ENCODE measurements at places on chromosomes 2 and 18. TPM values are rescaled to one million over a fixed set of nuclear protein-coding genes. Genes with fewer than 3 reads are reported as not detected.

Gene IL1A
- 9.4 TPM for total RNA-seq

Gene C2orf15
- total RNA-seq, result 1.9 TPM

Gene LHCGR
- not detected for total RNA-seq

Gene PROKR1
- not detected for total RNA-seq

- no peak for ATAC-seq
These were observed 3.9 kb downstream of the EVA1A start for GRCh38 chr2:75556679-75557366.

DNA sequence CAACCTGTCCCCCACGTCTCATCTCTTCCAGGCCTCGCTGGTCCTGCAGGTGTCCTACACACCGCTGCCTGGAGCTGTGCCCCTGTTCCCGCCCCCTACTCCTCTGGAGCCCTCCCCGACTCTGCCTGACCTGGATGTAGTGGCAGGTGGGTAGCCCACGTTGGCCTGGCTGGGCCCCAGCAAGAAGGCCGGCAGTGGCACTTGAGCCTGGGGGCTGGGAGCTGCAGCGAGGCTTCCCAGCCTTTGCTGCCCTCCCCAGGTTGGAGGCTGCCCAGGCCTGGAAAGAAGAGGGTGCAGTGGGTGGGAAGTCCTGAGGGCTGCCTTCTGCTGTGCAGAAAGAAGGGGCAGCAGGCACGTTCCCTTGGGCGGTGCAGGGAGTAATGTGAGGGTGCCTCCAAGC lies 58.4 kb downstream of the DYSF start:
- no peak for ATAC-seq

DNA sequence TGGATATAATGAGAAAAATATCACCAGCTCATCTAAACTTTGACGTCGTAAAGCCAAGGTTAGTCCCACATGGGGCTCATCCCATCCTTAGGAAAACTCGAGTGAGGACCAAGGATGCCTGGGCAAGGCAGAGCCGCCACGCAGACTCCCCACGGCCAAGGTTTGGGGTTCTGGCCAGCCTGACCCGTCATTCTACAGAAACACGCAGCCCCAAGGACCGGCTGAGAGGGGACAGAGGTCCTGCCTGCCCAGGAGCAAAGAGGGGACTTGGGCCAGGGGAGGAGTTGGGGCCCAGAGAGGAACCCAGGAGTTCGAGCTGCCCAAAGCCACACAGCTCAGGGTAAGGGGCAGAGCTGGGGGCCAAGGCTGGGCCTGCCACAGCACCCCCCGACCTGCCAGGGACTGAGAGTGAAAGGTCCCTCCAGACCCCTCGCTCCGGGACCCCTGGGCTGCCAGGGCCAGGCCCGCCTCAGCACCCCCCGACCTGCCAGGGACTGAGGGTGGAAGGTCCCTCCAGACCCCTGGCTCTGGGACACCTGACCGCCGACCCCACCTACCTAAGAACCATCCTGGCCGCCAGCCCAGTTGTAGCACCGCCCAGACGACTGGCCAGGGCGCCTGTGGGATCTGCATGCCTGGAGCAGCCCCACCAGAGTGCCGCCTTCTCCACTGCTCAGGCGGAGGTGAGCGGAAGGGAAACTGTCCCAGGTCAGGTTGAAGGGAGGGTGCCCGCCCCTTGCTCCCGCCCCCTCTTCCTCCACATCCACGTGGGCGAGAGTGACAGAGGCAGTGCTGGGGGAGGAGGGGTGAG lies at the start of gene PDCD1:
Gene PDCD1 (minus strand): TSS at position 689 of the 811 bp plus-strand sequence. CDS start 56 bp downstream, at position 633.
- peak; percentile 6 for ATAC-seq

- no peak for ATAC-seq
These were observed 86.3 kb downstream of the PMAIP1 start for GRCh38 chr18:59986139-59986538.

DNA sequence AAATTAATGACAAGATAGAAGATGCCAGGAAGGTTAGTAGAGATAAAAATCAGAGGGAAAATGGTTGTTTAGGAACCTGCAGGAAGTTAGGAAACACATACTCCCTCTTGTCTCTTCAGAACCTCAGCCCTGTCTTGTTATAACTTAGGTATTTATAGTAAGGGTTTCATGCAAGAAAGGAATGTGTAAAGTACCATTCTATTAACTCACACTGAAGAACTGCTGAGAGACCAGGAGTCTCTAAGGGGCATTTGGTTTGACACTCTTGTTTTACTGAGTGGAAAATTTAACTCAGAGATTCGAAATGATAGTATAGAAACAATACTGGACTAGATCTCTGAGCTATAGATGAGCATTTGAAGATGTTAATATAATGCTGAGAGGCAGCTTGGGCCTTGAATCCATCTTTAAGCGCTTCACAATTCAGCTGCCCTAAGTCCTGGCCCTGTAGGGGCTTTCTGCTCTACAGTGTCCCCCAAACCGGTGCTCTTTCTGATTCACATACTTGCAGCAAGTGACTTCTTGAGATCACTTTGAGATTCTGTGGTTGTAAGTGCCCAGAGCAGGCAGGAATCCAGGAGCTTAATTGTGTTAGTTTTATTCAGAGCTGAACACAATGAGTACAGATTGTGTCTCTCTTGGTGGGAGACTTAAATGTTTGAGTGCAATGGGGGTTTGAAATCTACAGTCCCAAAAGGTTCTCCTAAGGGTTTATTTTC lies 235.0 kb upstream of the RGPD4 start:
- no peak for ATAC-seq

DNA sequence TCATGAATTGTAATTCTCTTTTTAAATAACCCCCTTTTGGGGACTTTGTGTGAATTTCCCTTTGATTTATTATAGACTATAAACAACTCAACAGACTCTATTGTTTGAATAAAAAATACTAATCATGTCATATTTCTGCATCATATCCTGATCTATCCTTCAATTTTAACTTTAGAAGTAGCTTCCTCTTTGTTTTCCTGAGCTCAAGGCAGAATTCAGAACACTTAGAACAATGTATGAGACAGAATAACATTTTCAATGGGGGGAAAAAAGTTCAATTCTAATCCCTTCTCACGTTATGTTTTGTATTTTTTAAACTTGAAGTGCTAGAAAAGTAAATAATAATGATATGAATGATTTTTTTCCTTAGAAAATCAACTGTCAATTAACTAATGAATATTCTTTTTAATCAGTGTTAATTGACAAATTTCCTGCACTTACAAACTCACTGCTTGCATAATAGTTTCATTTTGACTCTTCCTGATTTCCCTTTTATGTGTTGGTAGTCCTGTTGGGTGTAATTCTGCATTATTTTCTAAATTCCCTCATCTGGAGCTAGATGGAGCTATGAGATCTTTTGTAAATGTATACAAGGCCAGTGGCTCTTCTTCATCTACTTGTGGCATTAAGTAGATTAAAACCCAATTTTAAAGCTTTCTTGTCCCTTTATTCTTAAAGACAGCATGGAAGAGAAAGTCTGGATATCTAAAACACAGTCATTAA lies 326.1 kb downstream of the PARD3B start:
- no peak for ATAC-seq

- no peak for ATAC-seq
These were observed 59.0 kb downstream of the MOGAT1 start for GRCh38 chr2:222730366-222730999.

DNA sequence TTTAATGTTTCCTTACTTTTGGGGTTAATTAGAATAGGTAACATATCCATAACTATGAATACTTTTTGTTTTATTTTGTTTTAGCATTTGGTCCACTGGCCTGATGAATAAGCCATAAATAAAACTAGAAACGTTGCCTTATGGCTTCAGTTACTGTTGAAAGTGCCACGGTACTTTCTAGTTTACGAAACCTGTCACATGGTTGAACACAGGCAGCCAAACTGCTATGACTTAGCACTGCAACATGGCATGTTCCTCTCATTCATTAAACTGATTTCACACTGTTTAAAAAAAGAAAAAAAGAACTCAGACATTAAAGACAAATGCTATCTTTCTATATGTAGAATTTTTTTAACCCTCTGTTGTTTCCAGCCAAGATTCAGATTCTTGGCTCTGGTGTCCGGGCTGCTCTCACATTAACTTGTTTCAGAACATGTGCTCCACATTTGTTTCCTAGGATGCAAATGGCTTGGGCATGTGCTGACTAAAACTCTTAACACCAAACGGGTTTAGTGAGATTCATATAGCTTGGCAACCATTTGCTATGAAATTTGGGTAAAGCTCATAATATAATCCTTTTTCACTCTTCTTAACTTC lies 323.9 kb upstream of the RND3 start:
- peak; percentile 74 for ATAC-seq

DNA sequence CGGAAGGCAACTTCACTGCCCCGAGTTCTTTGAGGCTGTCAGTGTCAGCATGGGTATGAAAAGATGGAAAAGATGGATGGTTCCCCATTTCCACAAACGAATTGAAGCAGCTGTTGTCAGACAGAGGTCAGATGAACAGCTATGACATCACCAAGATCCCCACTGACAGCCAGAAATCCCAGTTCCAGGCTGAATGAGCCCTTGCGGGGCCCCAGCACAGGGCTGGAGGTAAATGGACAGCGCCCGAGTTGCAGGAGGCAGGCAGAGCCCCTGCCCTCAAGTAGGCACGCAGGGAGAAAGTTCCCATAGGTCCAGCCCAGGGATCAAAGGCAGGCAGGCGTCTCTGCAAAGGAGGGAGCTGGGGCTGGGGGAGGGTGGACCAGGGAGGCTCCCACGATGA lies 169.5 kb upstream of the AGAP1 start:
- ATAC-seq, result no peak

GRCh38 chr18:12296457-12296856 lies 11.6 kb upstream of the TUBB6 start:
- peak; percentile 37 for ATAC-seq

DNA sequence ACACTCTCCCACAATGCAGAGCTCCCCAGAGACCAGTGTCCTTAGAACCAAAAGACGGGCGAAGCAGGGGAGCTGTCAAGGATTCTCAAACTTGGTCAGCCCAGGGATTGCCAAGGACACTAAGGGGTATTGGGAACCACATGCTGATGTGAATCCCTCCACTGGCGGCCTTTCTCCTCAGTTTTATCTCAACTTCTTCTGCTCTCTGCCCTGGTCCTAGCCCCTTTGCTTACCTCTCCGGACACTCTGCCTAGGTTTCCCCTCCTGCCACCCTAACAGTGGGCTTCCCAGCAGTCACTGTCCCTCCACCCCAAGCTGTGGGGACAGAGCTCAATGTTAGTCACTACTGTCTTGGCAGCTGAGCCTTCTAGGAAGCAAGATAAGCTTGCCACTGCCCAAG lies 61.1 kb downstream of the POLR1A start:
- no peak for ATAC-seq

GRCh38 chr2:44937688-44938240 lies 3.7 kb upstream of the SIX3 start:
- ATAC-seq, result no peak

- peak; percentile 57 for ATAC-seq
These were observed 137.9 kb upstream of the ZC3H15 start for GRCh38 chr2:186348200-186348599.

- ATAC-seq, result no peak
These were observed 178.0 kb downstream of the BABAM2 start for GRCh38 chr2:28068527-28068926.

- no peak for ATAC-seq
These were observed 7.6 kb downstream of the SERPINE2 start for GRCh38 chr2:224031358-224031970.

GRCh38 chr2:201882353-201883090 lies 76.2 kb downstream of the CDK15 start:
- no peak for ATAC-seq

Measured in esophagus mucosa (tissue), 1 donor.